ENCODE measurements at places on chromosomes 3 and 15.

DNA sequence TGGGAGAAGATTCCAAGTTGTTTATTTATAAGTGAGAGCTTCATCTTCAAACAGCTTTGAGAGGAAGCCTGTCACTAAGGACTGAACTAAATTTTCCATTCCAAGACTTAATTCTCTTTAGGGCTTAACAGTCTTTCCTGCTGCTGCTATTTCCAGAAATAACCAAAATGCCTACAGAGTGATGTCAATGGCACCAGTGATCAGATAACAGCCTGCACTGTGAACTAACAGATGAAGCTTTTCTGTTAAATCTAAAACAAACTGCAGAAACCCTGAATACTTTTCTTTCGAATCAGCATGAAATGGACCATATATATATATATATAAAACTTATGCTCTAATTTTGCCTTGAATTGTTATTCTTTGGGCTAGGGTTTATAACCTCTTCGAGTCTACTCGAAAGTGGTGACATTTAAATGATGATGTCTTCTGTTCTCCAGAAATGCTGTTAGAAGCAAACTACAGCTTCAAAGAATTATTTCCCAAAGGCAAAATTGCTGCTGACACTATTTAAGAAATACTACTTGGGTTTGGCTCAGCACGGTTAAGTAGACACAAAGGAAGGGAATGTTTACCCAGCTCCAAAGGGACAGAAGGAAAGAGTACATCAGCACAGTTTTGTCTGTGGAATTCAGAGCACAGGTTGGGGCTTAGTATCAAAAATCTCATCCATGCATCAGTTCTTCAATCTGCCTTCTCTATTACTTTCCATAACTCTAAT lies 238.5 kb upstream of the LRRN1 start:
- no peak for DNase-seq

DNA sequence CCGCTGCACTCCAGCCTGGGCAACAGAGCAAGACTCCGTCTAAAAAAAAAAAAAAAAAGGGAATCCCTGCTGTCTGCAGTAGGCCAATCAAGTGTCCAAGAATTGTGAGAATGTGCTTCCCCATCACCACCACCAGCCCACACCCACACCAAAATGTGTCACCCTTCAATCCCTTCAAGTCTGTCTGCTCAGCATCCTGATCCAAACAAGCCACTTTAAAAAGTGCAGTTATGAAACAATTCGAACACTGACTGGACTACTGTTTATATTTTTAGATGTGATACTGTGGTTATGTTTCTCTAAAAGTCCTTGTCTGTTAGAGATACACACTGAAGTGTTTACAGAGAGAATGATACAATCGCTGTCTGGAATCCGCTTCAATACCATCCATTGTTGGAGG lies 78.1 kb upstream of the CGNL1 start:
- DNase-seq = no peak

- DNase-seq = no peak
Observed at GRCh38 chr15:47796339-47796738, 79.0 kb downstream of the SEMA6D start.

- no peak for DNase-seq
Observed at GRCh38 chr3:52539010-52539653, 2.7 kb downstream of the UQCC5 start.

DNA sequence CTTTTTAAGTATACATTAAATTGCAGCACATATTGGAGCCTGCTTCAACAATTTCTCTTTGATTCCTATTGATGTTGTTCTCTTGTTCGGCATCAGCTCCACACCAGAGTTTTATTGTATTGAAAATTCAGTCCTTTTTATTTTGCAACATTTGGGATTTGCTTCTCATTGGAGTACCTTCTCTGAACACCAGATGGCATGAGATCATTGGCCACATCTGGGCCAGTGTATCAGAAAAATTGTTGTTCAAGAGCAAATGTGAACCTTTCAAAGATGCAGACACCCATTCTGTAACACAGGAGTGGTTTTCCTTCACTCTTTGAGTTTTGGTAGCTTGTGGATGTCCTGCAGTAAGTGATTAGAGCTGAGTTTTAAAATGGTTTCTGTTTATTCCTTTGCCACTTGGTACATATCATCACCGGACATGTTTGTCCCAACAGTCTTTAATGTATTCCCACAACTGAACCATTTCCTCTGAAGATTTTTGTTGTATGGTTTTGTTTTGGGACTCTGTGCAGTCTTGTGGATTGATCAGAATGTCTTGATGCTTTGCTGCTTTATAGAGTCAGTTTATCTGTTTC lies 96.1 kb downstream of the MCTP2 start:
- no peak for DNase-seq

DNA sequence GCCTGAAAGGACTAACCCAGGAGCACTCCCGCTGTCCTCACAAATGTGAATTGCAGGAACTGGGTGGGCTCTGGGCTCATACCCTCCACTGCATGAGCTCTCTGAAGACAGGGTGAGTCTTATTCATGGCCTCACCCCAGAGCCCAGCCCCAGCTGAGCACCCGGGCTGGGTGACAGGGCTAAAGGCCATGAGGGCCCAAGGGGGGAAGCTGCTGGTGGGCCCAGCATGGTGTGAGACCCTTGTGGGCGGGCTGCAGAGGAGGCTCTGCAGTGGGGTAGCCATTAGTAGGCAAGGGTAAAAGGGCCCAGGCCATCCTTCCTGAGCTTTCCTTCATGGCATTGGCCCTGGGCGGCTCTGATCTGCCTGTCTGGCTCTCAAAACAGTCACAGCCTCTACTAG lies 30.3 kb downstream of the SRPRB start:
- no peak for DNase-seq

- DNase-seq = no peak
Observed at GRCh38 chr15:62775932-62776331, 266.6 kb upstream of the TPM1 start.

- no peak for DNase-seq
Observed at GRCh38 chr15:39302936-39303335, 277.9 kb upstream of the THBS1 start.

- DNase-seq = no peak
Observed at GRCh38 chr3:107829185-107829584, 261.6 kb downstream of the CD47 start.

- DNase-seq = no peak
Observed at GRCh38 chr3:13788522-13789424, 91.1 kb downstream of the WNT7A start.

DNA sequence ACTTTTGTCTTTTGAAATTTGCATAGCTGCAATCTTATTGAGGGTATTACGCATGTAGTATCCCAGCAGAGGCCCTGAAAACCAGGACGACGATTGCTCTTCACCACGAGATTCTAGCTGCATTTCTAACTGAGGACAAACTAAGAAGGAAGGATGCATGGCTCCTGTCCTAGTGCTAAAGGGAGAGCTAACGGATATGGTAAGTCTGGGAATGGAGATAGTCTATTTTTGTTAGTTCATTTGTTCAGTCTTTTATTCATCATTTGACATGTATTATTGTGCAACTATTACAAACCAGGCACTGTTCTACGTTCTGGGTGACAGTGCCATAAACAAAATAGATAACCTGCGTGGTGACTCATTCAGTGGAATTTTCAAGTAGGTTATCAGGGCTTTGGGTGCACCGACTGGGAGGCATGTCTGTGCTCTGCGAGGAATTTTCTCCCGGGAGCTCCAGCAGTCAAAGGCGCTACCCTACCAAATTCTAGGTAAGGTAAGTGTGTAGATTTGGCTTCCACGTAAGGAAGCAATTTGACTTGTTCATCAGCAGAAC lies 51.9 kb upstream of the ETV5 start:
- no peak for DNase-seq

DNA sequence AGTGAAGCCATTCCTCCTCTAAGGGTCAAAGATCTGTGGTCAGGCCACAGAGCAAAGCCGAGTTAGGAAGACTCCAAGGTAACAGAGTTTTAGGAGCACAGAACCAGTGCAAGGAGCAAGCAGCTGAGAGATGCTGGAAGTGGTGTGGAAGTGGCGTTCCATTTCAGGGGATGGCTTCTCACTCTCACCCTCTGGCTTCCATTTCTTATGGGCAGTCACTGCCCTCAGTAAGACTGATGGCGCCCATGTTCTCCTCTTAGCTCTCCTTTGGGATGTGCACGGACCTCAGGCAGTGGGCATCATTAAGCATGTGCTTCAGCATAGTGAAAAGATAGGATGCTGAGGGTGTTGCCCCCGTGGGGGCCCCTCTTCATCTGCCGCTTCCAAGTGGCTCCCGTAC lies 90.3 kb downstream of the ASB7 start:
- no peak for DNase-seq

GRCh38 chr3:58005669-58006068 lies 2.6 kb upstream of the FLNB start:
- no peak for DNase-seq

- no peak for DNase-seq
Observed at GRCh38 chr3:115160295-115160694, 13.2 kb upstream of the ZBTB20 start.

All from activated T-helper 1 cell treated with Interleukin-2 at 50 U/mL for 16 hours (primary cell).